ENCODE measurements at places on chromosomes 7 and 10.

GRCh38 chr10:121290674-121291073 is 307.6 kb downstream of the FGFR2 start:
- DNase-seq: no peak

DNA sequence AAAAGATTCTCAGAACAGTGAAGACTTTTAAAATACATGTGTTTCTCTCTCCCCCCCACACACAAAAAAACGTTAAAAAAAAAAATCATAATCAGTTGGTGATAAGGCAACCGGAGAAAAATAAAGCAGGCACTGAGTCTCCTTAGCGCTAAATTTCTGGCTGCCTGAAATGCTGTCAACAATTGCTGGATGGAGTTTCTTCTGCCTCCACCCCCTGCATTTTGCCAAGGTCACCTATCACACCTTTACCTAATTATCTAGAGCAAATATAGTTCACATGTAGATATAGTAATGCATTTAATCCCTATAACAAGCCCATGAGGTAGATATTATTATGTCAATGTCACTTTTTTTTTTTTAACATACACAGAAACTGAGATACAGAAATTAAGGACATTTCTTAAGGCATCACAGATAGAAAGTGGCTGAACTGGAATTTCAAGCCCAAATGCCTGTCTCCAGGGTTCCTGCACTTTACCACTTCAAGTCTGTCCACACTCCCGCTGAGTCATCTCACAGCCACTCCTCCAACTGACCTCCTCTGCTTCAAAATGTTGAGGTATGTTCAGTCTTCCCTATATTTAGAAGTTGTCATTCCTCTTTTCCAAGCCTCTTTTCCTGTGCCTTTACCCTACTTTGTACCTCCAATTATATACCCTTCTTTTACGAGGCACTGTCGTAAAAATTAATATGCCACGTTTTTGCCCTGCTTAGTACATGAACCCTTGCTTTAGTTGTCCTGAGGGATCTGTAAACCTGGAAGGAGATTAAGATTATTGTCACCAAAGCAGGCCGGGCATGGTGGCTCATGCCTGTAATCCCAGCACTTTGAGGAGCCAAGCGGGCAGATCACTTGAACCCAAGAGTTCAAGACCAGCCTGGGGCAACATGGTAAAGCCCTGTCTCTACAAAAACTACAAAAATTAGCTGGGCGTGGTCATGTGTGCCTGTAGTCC is 72.8 kb upstream of the MPP7 start:
- DNase-seq: peak; percentile 81

- DNase-seq: peak; percentile 25
Observed at GRCh38 chr10:96614515-96614914, 27.7 kb upstream of the TM9SF3 start.

DNA sequence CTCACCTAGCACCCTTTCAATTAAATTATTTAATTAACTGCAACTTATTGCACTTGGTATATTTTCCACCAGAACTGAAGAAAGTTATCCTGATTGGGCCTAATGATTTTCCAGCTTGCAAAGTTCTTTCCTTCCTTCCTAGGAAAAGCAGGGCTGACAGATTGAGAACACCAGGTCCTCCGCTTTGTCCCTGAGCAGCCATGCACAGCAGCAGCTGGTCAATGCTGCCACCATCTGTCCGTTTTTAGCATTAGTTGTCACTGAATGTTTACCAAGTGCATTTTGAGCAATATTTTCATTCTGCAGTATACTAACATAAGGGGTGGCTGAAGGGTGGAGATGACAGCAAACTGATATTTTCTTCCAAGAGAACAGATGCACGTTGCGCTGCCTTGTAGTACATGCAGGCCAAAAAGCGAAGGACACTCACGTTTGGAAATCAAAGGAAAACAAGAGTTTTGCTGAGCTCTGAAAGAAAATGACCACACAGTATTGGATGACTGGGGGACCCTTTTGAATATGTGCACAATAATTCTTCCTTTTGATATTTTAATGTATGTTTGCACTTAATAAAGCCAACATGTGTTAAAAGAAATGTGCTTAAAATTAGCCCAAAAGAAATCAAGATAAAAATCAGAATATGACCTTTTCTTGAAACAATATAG is 248.8 kb upstream of the PTN start:
- DNase-seq: peak; percentile 82

DNA sequence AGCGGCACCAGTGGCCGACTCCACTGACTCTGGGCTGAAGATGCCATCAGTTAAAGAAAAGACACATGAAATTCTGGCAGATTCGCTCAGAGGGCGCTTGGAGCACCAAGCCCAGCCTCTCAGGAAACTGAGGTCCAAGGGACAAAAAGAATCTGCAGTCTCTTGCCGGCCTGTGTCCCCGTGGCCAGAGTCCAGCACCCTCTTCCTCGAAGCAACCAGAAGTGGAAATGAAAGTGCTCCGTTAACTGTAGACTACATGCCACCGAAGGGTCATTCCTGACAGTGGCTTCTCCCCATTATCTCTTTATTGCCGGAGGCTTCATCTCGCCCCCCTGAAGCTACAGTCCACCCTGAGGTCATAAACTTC is 1.0 kb upstream of the CHST15 start:
- DNase-seq: no peak

DNA sequence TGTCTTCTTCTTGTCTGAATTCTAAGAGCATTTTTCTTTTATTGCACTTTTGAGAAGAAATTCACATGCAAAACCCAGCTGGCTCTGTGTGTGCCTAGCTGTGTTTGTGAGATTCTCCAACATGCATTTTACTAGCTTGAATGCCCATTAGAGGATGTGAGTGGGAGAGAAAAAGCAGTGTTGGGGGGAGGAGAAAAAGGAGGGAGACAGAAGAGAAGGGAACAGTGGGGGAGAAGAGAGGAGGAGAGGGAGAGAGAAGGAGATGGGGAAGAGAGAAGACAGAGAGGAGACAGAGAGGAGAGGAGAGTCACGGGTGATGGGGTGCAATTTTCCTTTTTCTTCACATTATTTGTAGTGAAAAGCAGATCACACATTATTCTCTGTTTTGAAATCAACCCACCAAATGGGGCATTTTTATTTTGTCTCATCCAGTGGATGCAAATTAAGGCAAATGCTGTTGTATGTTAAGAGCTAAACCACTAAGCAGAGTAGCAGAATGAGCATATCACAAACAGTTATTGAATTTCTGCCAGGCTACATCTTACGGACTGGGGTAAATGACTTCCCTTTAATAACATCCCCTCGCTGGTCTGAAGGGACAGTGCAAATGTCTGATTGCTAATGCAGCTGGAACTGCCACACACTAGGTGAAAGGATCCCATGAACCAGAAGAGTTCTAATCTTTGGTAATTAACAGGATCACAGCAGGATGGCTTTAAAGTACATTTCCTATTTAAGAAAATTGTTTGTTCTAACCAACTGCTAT is 849 bp downstream of the LRRN3 start:
- DNase-seq: peak; percentile 40

GRCh38 chr10:120508393-120508792 is 51.4 kb downstream of the PLPP4 start:
- no peak for DNase-seq

- DNase-seq: no peak
Observed at GRCh38 chr7:139455789-139456188, 27.7 kb downstream of the KLRG2 start.

DNA sequence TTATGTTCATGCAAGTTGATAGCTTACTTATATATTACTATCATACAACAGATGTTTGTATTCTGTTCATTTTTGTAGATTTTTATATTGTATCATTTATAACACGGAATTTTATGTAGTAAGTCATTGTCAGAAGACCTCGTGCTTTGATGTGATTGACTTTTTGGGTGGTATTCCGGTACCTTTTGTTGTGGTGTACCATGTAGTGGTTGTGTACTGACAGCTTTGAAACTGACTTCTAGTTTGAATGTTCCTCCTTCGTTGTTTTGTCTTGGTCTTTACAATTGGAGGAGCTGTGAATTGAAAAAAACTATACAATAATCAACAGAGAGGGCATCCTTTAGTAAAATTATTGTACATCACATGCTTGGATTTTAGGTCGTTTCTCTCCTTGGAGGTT is 61.5 kb downstream of the WAC start:
- no peak for DNase-seq

DNA sequence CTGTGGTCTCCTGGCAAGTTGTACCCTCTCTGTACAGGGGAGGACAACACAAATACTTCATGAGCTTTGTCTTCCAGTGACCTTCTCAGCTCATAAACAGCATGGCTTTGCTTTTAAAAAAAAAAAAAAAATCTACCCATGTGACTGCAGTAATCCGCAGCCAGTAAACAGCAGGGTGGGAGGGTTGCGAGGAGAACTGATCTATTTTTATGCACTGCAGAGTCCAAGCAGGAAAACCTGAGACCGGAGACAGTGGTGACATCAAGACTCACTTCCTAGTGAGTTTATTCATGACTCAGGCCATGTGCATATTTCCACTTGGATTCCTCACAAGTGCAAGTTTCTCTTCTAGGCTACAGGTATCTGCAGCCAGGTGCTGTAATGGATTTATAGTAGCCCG is 127.9 kb downstream of the NRF1 start:
- no peak for DNase-seq

GRCh38 chr7:135886345-135887132 is 90.6 kb downstream of the MTPN start:
- no peak for DNase-seq

DNA sequence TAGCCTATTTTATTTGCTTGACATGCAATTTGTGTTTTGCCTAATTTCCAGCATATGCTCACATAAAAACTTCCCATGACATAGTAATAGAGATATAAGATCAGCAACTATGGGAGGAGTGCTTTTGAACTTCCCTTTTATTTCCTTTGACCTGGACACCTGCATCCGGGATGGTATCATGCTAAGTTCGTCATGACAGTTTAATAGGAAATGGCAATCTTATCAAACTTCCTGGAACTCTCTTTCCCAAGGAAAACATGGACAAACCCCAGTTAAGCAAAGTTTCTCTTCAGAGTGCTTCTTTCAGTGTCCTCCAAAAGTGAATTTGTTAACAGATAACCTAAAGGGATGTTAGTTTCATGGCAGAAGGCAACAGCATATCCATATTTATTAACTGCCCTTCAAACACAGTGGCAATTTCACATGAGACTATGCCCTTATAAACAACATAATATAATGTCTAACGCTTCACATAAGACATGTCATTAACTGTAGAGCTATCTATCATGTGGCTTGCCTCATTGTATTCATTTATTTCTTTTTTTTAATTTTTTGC is 474.7 kb upstream of the SEMA3A start:
- no peak for DNase-seq

- DNase-seq: no peak
Observed at GRCh38 chr10:110762109-110762848, 109.4 kb upstream of the PDCD4 start.

- DNase-seq: peak; percentile 73
Observed at GRCh38 chr7:31437250-31437865, 76.5 kb upstream of the ITPRID1 start.

GRCh38 chr10:119101366-119102098 is 2.4 kb upstream of the DENND10 start:
- DNase-seq: no peak

DNA sequence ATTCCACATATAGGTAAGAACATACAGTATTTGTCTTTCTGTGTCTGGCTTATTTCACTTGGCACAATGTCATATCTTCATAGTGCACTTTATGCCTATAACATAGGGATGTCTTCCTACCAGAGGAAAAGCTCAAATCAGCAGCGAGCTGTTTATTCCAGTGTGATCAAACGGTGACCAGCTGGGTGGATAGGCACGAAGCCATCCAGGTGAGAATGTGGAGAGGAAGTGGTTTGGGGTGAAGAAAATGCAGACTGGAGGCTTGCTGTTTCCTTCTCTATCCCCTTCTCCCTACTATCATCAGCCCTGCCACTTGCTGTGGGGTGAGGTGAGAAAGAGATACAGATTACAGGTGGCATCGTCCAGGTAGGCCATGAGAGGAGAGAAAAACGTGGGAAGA is 52.4 kb downstream of the CHCHD3 start:
- no peak for DNase-seq

DNA sequence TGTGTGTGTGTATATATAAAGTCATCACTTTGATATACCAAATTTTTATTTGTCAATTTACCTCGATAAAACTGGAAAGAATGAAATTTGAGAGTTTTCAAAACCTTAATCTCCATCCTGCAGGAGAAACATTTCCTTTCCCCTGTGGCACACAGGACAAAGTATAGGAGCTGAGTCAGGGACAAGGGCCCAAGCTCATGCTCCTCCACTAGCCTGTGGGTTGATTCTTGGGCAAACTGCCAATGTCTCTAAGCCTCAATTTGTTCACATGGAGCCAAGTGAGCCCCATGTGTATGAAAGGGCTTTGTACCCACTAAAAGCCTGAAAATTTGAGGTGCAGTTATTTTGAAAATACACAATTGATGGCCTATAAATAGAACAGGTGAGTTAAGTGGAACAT is 60.3 kb upstream of the IL6 start:
- no peak for DNase-seq

- peak; percentile 71 for DNase-seq
Observed at GRCh38 chr7:138752518-138753149, 45.2 kb upstream of the TMEM213 start.

DNA sequence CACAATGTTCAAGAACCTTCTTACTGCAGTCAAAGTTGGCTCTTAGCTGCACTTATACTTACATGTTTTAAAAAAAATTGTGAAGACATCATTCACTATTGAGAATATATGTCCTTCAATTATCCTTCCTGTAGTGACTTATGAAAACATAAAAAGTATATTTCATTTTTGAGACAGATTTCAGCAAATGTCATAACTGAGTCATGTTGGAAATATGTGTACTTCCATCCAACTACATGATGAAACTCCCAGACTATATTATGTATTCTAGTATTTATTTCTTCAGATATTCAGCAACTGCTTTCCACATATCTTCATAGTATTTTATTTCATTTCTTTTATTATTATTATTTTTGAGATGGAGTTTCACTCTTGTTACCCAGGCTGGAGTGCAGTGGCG is 160.2 kb downstream of the ARHGAP12 start:
- no peak for DNase-seq

- DNase-seq: no peak
Observed at GRCh38 chr10:73650537-73651331, 5.1 kb downstream of the SYNPO2L start.

GRCh38 chr7:80185571-80185970 is 50.9 kb downstream of the GNAI1 start:
- no peak for DNase-seq

GRCh38 chr7:129067943-129068548 is 13.1 kb upstream of the TNPO3 start:
- no peak for DNase-seq

DNA sequence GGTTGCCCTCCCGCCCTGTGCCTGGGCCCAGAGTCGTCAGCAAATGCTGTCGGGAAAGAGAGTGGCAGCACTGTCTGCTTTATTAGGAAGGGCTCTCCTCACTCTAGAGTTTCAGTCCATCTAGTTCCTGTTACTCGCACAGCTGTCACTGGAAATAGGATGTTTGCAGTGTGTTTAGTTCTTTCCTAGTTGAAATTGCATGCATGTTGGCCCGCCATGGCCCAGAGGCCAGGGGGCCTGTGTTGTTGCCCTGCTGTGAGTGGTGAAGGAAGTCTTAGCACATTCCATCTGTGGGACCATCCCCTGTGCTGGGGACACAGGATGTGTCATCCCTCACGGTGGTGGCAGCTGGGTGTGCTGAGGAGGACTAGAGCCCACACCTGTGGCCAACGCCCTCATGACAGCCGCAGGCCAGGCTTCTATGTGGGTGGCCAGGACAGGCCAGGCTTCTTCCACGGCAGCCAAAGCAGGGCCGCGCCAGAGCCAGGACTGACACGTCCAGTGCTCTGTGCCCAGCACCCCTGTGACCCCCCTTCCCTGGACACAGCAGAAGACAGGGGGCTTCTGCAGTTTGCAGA is 45.4 kb downstream of the ZNF467 start:
- no peak for DNase-seq
